ENCODE measurements at places on chromosomes 11 and 22. TPM values are rescaled to one million over a fixed set of nuclear protein-coding genes. Genes with fewer than 3 reads are reported as not detected.

Gene MISFA
- 3.6 TPM for total RNA-seq

Gene CRYBB2
- not detected for total RNA-seq

Gene CHRNA10
- 1.2 TPM for total RNA-seq

Gene MUC15
- total RNA-seq, result 10.1 TPM

Gene SEC14L6
- total RNA-seq, result 13.9 TPM

Gene FDXACB1
- 2.6 TPM for total RNA-seq

Gene APOL5
- not detected for total RNA-seq

Gene KCNJ5
- 6.5 TPM for total RNA-seq

Gene IL17REL
- total RNA-seq, result 0.16 TPM

Gene SLC6A5
- total RNA-seq, result not detected

DNA sequence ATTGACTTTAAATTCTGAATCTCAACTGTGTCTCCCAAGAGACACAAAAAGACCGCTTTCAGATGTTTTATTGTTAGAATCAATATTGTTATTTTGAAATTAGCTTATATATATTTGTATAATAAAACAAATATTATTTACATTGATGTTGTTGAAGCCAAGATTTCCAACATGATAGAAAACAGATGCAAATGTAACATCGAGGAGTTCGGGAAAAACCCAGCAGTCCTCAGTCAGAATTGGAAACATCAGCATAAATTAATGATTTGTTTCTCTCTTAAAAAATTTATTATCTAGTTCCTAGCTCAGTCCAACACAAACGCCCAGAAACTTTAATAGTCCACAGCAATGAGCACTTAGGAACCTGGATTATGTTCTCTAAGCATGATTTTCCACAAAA is 1330.4 kb downstream of the TBC1D22A start:
- no peak for DNase-seq

GRCh38 chr11:121467965-121468364 is 15.2 kb upstream of the SORL1-AS1 start:
- DNase-seq, result peak; percentile 68

DNA sequence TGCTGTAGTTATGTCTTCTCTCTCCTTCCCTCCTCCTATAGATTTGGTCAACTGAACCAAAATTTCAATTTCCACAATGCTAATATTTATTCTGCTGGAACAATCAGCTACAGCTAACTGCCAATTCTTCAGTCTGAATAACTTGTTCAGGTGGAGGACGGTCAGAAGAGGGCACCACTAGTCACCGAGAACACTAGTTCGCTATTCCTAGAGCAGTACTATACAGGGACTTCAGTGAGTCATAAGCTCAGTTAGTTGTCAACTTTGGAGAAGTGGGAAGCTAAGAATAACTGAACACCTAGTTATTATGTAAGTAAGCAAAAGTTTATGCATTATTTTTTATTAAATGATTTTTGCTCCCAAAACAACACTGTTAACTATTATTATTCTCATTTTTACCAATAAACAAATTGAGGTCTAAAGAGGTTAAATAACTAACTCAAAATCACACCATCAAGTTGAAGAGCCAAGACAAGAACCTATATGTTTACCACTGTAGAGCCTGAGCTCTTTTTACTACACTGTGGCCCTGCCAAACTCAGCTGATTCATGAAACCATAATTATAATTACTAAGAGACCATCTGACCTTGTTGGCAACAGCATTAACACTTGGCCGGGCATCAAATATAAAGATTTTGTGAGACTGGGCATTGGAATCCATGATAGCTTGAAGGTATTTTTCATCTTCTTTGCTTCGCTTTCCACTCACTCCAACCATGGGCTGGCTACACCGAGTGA is 59.0 kb downstream of the CEP57 start:
- peak; percentile 41 for DNase-seq

DNA sequence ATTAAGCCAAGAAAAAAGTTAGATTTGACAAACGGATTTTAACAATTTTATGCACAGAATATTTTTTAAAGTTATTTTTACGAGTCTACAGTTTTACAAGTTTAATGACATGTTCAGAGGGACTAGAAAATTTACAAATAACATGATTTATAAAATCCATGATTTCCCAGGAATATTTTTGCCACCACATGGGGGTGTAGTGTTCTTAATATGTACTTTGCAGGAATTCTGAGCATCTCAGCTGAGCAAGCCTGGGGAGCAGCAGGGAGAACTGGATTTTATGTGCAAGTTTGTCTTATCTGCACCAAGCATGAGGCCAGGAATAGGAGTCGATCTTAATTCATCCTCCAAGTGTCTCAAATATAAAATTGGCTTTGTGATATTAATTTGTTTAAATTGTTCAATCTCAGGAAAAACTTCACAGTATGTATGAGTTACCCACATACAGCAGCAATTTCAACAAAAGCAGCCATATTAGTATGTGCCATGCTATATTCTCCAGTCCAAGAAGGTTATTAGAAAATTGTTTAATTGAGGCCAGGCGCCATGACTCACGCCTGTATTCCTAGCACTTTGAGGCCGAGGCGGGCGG is 826.3 kb downstream of the DLG2 start:
- DNase-seq, result no peak

- no peak for DNase-seq
These were observed 6.9 kb upstream of the COPB1 start for GRCh38 chr11:14506532-14506931.

- no peak for DNase-seq
These were observed 14.9 kb downstream of the HEPHL1 start for GRCh38 chr11:94036096-94036495.

- peak; percentile 60 for DNase-seq
These were observed 40.7 kb downstream of the LMO1 start for GRCh38 chr11:8222820-8223512.

All from kidney (tissue), 22 donors.